ENCODE measurements at places on chromosomes 12 and 14.

DNA sequence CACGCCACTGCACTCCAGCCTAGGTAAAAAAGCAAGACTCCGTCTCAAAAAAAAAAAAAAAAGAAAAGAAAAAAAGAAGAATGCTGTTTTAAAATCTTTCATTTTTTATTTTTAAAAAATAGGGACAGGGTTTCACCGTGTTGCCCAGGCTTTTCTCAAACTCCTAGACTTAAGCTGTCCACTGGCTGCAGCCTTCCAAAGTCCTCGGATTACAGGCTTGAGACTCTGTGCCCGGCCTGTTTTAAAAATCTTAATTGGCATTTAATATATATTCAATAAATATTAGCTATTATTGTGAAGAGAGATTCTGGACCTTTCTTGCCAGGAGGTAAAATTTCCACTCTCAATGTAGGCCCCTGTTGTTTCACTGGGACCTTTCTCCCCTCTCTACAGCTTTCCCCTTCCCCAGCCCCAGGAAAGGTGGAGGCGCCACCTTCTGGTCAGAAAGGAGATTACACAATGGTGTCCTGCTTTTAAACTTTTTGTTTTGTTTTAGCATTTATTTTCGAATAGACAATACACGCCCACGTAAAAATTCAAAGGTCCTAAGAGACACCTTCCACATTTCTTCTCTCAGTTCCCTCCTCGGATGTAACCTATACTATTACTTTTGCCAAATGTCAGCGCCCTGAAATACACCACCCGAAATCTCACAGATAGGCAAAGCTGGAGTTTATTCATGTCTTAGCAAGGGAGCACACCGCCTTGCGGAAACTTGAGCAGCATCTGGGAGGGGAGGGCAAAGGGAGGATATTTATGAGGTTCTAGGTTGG lies 23.8 kb upstream of the PHC1 start:
- peak; percentile 38 for DNase-seq

- no peak for DNase-seq
Observed at GRCh38 chr12:94706250-94706661, 55.9 kb upstream of the TMCC3 start.

DNA sequence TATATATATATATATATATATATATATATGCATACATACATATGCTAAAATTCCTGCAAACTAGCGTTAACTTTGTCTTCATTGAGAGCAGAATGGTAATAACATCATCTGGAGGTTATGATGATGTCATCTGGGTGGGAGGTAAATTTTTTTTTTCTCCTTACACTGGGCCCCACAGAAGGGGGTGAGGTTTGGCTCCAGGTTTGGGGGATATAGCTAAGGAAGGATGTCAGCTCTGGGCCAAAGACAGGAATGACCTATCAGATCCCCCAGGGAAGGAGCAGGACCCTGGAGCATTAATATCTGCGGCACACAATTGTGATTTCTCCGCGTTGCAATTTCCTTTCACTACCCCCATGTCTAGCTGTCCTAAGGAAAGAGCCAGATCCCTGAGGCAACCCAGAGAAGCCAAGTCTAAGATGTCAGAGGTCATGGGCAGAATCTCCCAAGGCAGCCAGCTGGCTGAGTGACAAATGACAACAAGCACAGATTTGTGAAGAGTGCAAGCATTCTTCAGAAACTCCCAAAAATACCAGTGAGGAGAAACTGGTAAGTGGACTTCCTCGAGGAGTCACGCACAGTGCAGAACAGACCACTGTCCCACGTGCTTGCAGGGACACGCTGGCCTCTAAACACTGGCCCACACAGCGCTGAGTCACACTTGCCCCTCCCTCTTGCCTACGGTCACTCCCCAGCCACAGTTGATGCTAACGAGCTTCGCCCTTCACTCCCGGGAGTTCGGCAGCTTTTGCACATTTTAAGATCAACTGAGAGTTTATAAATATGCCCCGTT lies 9.9 kb downstream of the UBC start:
- DNase-seq, result peak; percentile 51

GRCh38 chr14:19902409-19902808 lies 18.0 kb upstream of the OR4K5 start:
- no peak for DNase-seq

- DNase-seq, result no peak
Observed at GRCh38 chr12:93205361-93205760, 172.4 kb upstream of the NUDT4 start.

- DNase-seq, result no peak
Observed at GRCh38 chr14:68574906-68575305, 218.0 kb downstream of the ZFP36L1 start.

- DNase-seq, result no peak
Observed at GRCh38 chr12:389142-390096, at the start of gene KDM5A. Gene KDM5A (minus strand): TSS chr12:389320. CDS start chr12:389091, 229 bp downstream.

DNA sequence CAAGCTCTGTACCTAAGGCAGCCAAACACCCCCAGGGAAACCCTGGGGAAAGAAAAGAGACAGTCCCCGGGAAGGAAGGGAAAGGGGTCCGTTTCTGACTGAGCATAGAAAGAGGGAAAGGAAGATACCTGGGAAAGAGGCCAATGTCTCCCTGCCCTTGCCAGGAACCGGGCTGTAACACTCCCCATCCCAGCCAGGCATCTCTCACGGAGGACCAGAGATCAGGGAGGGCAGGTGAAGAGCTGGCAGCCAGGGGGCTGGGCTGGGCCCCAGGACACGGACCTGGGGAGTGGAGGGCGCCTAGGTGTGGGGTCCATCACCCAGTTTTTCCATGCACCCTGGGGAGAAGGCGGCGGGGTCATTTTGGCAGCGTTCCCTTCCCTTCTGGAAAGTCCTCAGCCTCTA lies 18.9 kb upstream of the PLEKHH1 start:
- no peak for DNase-seq

DNA sequence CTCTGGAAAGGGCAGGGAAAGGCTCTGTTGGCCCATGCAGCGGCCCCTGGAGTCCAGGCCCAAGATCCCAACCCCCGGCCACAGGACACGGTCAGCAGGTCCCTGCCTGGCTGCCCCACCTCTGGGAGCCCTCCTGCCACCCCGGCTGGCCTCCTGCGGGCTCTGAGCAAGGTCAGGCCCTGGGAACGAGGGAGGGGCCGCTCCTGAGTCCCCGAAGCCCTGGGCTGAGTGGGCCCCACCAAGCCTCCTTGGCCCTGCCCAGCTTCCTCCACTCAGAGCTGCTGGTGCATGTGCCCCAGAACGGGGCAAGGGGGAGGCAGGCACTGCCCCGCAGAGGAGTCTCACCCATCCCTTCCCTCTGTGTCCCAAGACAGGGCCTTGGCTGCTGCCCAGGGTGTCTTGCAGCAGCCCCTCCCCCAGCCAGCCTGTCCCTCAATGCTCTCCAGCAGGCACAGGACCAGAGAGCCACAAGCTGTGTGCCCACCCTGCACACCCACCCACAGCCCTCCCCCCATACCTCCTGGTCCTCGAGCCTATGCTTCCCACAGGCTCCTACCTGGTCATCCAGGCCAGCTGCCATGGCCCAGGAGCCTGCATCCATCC lies 7.4 kb upstream of the C14orf180 start:
- no peak for DNase-seq

GRCh38 chr14:96584199-96584906 lies 82.2 kb downstream of the PAPOLA start:
- peak; percentile 49 for DNase-seq

GRCh38 chr14:22556021-22556989 lies 32.7 kb downstream of the DAD1 start:
- no peak for DNase-seq

- no peak for DNase-seq
Observed at GRCh38 chr14:39383026-39383660, 49.1 kb downstream of the FBXO33 start.

DNA sequence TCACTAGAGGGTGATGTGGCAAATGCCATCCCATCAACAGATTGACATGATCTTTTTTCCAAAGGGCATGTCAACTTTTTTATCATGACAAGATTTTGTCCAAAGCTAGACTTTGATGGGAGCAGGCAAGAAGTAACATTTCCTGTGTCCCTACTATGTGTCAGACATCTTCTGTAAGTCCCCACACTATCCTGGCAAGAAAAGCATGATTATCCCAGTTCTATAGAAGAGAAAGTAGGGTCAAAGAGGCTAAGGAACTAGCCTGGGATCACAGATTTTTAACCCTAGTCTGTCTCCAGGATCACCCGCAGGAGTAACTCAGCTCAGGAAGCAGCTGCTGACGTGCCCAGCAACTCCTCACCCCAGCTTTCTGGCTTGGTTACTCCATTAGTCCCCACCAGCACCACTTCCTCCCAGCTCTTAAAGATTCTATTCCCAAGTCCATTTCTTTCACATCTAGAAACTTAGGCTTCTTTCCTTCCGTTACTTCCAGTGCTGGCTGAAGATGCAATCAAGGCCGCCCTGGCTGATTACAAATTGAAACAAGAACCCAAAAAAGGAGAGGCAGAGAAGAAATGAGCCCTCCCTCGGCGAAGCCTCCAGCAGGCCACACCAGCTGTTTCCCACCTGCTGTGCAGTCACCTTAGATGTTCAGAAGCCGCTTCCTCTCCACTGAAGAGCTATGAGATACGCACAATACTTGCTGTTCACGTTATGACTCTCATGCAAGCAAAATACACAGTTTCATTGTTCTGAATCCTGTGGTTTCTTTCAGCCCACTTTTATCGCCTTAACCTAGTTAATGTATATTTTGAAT lies 6.2 kb downstream of the ISCU start:
- peak; percentile 43 for DNase-seq

GRCh38 chr14:92609955-92610354 lies 96.4 kb downstream of the RIN3 start:
- no peak for DNase-seq

DNA sequence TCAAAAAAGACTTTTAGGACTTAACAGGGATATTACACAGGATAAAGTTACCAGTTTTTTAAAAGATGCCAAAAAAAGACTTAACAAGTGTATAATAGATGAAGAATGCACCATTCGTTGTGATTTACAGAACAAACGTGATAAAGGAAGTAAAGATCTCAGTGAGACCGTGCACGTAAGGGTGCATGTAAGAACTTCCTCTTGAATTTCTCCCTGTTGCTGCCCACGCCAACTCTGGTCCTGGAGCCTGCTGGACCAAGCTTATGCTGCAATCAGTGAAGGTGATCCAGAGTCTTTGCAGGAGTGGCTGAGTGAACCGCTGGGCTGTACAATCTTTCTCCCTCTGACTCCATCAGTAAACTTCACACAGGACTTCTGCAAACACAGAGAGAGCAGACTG lies 593.7 kb downstream of the TMEM121 start:
- no peak for DNase-seq

DNA sequence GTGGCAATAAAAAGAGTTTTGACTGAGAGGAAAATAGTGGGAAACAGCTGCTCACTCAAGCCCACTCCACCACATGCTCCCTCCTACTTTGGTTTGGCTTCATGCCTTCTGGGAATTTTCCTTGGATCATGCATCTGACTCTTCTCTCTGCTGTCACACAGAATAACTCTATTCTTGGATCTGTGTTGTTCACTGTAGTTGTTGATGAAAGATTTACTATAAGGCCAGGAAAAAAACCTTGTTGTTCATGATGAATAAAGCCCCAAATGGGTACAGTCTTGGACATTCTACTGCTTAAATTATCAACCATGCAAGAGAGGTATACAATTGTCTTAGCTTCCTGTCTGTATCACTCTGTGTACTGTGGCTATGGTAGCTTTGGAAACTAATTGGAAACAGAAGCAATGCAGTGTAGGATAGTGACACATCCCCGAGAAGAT lies 70.5 kb downstream of the TMX1 start:
- DNase-seq, result no peak

DNA sequence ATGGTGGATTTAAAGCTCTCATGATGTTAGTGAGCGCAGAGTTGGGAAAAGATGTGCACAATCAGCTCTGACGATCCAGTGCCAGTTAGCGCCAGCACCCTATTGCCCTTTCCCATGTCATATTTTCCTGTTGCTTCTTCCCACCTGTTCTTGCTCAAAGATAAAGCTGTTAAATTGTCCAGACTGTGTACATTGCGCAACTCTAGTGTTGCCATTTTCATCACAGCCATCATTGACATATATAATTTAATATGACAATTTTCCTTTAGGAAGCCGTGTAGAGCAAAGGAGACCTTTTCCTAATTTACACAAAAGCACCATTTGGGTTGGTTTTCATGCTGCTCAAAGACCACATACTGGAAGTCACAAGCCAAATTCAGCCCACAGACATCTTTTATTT lies 5.7 kb upstream of the C12orf42 start:
- no peak for DNase-seq

- peak; percentile 66 for DNase-seq
Observed at GRCh38 chr12:5022465-5023061, 21.1 kb upstream of the KCNA5 start.

- DNase-seq, result no peak
Observed at GRCh38 chr12:47778881-47779280, 5.8 kb downstream of the SLC48A1 start.

DNA sequence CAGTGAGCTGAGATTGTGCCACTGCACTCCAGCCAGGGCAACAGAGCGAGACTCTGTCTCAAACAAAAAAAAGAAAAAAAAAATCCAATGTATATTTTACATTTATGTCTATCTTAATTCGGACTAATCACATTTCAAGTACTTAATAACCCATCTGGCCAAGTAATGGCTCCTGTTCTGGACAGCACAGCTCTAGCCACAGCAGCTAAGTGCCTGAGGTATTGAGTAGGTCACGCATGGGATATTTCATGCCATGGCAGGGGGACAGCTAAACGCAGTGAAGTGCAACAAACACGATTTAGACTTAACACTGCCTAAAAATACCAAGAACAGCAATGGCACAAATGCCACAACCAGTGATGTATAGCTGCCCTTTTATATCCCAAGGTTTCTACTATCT lies 8.0 kb downstream of the BAZ1A start:
- no peak for DNase-seq

- no peak for DNase-seq
Observed at GRCh38 chr12:67446716-67447115, 177.6 kb downstream of the CAND1 start.

DNA sequence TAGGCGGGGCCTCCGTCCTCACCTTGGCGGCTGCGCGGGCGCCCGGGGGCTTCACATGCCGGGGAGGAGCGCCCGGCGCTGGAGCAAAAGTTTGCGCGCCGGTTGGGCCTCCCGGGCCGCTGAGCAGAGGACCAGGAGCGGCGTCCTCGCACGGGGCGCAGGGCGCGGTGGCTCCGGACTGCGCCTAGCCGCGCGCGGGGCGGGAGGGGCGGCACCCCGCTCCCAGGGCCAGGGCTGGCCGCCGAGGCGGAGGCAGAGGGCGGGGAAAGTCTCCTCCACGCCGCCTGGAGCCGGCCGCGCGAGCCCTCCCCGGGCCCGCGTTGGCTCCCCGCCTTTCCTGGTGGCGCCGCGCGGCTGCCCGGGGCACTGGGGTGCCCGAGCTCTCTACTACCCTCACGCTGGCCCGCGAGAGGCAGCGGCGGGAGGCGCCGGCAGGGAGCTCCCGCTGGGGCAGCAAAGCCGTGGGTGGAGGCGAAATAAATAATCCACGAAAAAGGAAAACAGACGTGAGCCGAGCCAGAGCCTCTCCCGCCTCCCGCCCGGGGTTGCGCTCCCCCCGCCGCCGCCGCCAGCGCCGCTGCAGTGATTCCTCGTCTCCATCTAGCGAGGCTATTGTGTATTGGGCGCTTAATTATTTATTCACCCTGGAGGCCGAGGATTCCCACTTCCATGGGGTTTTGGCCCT lies 400 bp upstream of the PRIMA1 start:
- DNase-seq, result peak; percentile 28

GRCh38 chr12:93015871-93016751 lies 87.0 kb upstream of the EEA1 start:
- peak; percentile 65 for DNase-seq

GRCh38 chr14:24853446-24853845 lies 196.5 kb downstream of the STXBP6 start:
- DNase-seq, result no peak

- no peak for DNase-seq
Observed at GRCh38 chr12:132181570-132182200, 37.4 kb downstream of the NOC4L start.

All from NCI-H146 (cell line).